Type B pancreatic cell (in vitro differentiated cells): ENCODE measurements at places on chromosomes 3 and 15. TPM values are rescaled to one million over a fixed set of nuclear protein-coding genes. Genes with fewer than 3 reads are reported as not detected.

DNA sequence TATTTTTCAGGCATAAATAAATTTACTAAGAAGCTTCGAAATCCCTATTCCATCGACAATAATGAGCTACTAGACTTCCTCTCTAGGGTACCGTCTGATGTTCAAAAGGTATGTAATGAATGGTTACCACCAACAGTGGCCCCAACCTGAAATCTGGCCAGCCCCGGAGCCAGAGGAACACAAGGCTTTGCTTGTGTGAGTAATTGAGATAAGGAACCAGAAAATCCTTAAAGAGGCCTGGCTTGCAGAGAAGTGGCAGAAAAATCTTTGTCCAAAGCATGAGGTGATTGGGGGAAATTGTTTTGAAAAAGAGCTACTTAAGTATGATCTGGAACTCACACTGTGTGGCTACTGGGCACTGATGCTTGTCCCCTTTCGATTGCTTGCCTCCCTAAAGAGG, 245.3 kb downstream of the MCTP2 start:
- DNase-seq: no peak

GRCh38 chr3:133827136-133827535, 21.5 kb downstream of the SRPRB start:
- no peak for DNase-seq

Gene EPHA3
- 1.8 and 30.3 TPM in 2 replicates for total RNA-seq

Gene CNTN3
- 1.1 and 7.7 TPM in 2 replicates for total RNA-seq

Gene ELP6
- total RNA-seq: 25.1 and 51.3 TPM in 2 replicates

Gene BCHE
- total RNA-seq: 0.81 and 7.1 TPM in 2 replicates

DNA sequence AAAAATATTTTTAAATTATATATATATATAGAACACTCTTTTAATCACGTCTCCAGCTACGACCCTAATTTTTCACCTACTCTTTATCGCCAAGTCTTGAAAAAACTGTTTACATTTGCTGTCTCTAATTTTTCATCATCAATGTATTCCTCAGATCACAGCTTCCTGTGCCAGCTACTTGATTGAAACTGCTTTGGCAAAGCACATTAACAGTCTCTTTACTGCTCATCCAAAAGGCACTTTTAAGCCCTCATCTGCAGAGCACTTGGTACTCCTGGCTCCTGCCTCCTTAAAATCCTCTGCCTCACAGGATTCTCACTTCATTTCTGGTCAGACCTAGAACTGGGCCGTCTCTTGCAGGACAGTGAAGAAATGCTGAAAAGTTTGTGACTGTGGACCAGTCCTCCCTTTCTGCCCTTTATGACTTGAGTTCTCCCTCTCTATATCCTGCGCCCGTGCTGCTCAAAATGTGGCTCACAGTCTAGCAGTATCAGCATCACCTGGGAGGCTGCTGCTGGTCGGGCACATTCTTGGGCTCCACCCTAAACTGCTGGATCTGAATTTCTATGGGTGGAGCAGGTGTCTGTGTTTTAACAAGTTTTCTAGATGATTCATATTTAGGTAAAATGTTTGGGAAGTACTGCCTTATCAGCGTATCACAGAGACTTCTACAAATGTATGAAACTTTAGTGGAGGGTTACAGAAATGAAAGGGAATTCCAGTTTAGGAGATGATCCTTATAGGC, 196.8 kb downstream of the ADAMTSL3 start:
- no peak for DNase-seq

DNA sequence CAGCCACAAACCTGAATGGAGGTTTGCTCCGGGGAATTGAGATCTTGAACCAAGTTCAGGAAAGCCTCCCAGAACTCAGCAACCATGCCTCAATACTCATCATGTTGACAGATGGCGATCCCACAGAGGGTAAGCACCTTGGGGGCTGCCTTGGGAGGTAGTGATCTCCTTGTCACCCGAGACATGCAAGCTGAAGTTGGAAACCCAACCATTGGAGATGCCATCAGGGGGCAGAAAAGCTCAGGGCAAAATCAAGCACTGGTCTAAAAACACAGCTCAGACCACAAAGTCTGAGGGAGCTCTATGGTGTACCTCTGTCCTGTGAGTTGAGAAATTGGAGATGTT, 5.8 kb downstream of the ITIH1 start:
- no peak for DNase-seq

Gene TMCO5A
- not detected in 2 replicates for total RNA-seq

Gene ACSBG1
- total RNA-seq: 0.71 TPM in 1 of 2 replicates, not detected in the other

Gene RASL12
- total RNA-seq: 0.33 and 4.0 TPM in 2 replicates

Gene EXD1
- total RNA-seq: not detected in 2 replicates

GRCh38 chr3:117962750-117963149, 1071.9 kb downstream of the IGSF11 start:
- DNase-seq: no peak

DNA sequence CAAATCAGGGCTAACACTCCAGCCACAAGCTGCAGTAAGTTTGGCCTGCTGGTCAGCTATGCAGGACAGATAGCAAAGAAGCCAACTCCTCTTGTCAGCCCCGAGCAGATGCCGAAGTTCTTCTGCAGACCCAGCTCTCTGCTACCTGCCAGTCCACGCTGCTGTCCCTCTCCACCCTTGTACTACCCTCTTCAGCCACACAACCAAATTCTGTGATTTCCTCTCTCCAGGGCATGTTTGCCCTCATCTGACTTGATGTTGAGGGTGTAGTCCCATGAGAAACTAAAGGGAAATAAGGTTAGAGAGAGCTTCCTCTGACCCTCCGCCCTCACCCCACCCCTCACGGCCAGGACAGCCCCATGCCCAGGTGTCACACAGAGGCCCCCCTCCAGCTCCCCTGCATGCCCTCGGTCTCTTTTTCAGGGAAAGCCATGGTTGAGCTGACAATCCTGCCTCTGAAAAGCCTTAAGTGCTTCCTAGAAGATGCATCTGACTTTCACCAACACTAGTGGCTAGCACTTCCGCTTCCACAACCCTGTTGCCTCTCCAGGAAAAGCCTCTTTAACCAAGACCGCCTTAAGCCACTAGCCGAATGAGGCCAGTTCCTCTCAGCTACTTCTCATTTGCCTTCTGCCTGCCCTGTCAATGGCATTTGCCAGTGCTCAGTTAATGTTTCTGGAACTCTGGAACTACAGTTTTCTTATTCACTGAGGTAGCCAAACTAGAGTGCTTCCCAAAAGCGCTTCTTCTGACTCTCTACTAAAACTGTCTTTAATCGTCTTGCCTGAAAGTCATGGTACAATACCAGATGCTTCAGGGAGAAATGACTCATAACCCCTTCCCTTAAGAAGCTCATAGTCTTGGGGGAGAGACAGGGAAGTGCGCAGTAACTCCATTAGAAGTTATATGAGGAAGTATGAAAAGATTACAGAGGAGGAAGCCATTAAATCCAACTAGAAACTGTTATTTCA, 300.4 kb upstream of the STT3B start:
- DNase-seq: no peak

GRCh38 chr15:79086814-79087213, 3.8 kb downstream of the RASGRF1 start:
- no peak for DNase-seq

DNA sequence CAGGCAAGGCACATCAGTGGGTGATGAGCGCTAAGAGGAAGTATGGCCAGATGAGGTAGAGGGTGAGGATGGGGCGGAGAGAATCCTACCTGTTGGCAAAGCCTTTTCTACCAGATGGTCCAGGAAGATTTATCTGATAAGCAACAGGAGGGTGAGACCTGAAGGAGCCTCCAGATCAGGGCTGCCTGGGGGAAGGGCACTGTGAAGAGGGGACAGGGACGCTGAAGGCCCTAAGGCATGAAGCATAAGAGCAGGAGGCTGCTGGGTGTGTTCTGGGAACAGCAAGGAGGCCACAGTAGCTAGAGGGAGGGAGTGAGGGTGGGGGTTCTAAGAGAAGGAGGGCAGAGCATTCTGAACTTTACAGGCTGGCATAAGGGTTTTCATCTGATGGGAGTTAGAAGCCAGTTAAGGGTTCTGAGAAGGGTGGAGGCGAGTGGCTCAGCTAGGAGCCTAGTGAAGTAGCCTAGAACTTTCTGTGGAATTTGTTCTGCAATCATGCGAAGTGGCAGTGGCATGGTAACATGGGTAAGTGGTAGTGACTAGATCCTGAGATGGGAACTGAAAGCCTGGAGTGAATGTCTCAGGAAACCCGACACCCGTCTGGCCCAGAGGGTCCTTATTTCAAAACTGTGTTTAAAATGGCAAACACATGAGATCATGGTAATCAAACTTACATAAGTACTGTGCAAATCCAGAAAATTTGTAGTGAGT, 29.9 kb downstream of the CGNL1 start:
- no peak for DNase-seq

DNA sequence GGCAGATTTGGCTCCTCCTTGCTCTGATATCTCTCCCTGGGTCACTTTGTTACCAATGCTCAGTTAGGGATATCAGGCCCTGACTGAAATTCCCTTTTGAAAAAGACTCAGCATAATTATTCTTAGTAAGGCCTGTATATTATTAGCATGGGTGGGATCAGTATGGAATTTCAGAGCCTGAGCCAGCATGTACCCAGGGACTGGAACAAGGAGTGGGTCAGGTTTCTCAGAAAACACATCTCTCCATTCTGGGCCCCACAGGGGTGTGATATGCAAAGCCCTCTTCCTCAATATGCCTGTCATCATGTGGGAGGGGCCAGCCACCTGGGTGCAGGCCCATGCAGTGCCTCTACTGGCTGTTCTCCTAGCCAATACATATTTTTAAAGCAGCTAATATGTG, 423.2 kb downstream of the EPHB1 start:
- no peak for DNase-seq

Gene CELF6
- 0.45 and 1.9 TPM in 2 replicates for total RNA-seq

Gene SV2B
- total RNA-seq: 1.7 and 3.1 TPM in 2 replicates

DNA sequence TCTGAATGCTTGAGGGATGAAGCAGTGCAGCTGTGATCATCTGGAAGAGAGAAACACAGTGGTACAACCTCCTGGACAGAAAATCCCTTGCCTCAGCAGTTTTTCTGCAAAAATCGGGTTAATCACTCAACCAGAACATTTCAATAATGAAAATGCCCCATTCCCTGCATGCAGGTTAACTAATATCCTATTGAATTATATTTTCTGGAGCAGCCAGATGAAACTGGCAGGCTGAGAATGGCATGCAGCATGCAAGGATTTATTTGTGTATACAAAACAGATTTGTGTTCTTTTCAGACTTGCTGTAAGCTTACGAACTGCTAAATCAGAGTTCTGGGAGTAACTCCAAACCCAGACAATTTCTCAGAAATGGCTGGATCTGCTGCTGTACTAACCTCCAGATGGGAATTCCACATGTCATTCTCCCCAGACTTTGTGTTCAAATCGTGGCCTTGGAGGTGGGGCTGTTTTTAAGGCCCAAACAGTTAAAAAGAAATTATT, 39.1 kb downstream of the SLC9A9 start:
- DNase-seq: no peak

GRCh38 chr15:47755941-47756340, 38.6 kb downstream of the SEMA6D start:
- DNase-seq: no peak

DNA sequence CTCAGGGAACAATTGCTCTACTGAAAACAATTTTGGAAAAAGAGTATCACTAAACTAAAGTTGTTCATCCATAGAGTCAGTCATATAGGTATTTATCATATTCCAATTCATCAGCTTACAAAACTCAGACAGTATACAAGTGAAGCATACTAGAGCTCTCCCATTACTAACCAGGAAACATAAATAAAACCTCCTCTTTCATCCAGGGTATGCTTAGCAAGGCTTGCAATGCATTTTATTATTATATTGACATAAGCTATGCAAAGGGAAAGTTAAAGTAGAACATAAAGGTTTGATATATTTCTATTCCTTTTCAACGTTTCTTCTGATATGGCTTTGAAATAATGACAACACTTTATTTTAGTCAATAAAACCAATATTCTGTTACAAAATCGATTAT, 106.7 kb downstream of the GOLIM4 start:
- DNase-seq: no peak

GRCh38 chr3:186281176-186281575, 80.9 kb downstream of the DGKG start:
- no peak for DNase-seq

- DNase-seq: no peak
Measured at GRCh38 chr3:63294332-63294731, 16.2 kb downstream of the SYNPR start.

GRCh38 chr15:38080651-38081275, 146.3 kb downstream of the TMCO5A start:
- DNase-seq: no peak

DNA sequence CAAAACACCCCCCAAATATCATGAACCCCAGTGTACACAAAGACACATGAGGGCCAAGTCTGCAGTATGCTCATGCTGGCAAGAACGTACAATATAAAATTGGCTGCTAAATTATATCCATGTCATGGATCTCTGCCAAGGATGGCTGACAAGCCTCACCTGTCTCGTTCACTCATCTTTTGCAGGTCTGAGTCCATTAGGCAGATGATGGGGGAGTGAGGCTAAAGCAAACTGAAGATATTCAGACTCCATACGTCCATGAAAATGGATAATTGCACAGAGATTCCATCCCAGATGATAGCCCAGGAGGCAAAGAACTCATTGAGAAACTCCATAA, 122.3 kb upstream of the PTPRG start:
- DNase-seq: no peak

Gene KLHL40
- 0.12 TPM in 1 of 2 replicates, not detected in the other for total RNA-seq

Gene IQCF5
- total RNA-seq: not detected in 2 replicates

Gene TRPM7
- 39.0 and 43.6 TPM in 2 replicates for total RNA-seq

Gene ITIH1
- total RNA-seq: 8.0 and 12.2 TPM in 2 replicates

- DNase-seq: no peak
Measured at GRCh38 chr15:41690636-41691035, 30.4 kb downstream of the MGA start.

Gene CGNL1
- total RNA-seq: 11.8 and 16.9 TPM in 2 replicates

Gene TMEM108
- 4.8 and 7.4 TPM in 2 replicates for total RNA-seq

Gene GPR27
- 7.1 and 7.4 TPM in 2 replicates for total RNA-seq

Gene CIB2
- 15.7 and 20.1 TPM in 2 replicates for total RNA-seq

DNA sequence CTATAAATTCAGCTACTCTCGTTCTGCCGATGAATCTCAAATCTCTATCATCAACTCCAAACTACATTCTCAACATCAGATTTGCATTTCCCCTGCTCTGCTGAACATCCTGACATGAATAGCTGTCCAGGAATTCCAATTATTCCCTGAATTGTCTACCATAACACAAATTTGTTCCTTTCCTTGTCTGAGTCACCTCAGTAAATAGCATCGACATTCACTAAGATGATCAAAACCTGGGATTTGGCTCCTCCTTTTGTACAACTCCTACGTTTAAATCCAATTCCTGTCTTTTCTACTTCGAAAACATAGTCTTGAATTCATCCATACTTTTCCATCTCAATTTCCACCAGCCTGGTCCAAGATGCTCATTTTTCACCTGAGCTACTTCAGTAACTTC, 107.0 kb downstream of the GREM1 start:
- DNase-seq: no peak

Gene EBLN2
- 6.3 and 6.4 TPM in 2 replicates for total RNA-seq

- DNase-seq: no peak
Measured at GRCh38 chr3:184639351-184639750, 72.5 kb downstream of the MAGEF1 start.

- DNase-seq: no peak
Measured at GRCh38 chr15:71575474-71576045, 234.8 kb upstream of the NR2E3 start.

Gene ZBBX
- total RNA-seq: 1.0 and 3.8 TPM in 2 replicates

Gene AGTR1
- total RNA-seq: 0.90 and 2.4 TPM in 2 replicates

DNA sequence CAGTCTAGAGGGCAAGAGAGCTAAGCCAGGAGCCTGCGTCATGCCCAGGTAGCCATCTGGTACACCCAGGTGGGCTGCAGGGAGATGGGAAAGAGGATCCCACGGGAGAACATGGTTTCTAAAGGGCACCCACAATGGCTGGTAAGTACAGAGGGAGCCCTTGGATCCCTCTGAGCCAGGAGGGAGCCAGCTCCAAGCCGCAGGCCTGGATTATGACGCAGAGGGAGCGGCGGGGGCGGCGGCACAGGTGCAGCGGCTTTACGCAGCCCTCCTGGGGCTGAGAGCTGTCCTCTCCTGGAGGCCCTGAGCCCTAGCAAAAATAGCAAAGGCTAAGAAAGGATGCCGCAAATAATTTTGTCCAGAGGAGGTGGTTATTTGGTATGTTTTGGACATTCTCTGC, 2.8 kb downstream of the CAV3 start:
- no peak for DNase-seq
